ENCODE measurements at places on chromosomes 2 and 18. TPM values are rescaled to one million over a fixed set of nuclear protein-coding genes. Genes with fewer than 3 reads are reported as not detected.

Gene RTP5
- not detected for total RNA-seq

Gene DPP4
- total RNA-seq, result 44.1 TPM

Gene ACVR1C
- 0.37 TPM for total RNA-seq

Gene TIGD1
- total RNA-seq, result 4.9 TPM

Gene LCT
- not detected for total RNA-seq

Gene DLX2
- not detected for total RNA-seq
